ENCODE measurements at places on chromosomes 7 and 10. TPM values are rescaled to one million over a fixed set of nuclear protein-coding genes. Genes with fewer than 3 reads are reported as not detected.

- no peak for DNase-seq
Measured at GRCh38 chr10:63286340-63286739, 153.2 kb downstream of the NRBF2 start.

Gene TCAF2
- total RNA-seq: 18.5 TPM

DNA sequence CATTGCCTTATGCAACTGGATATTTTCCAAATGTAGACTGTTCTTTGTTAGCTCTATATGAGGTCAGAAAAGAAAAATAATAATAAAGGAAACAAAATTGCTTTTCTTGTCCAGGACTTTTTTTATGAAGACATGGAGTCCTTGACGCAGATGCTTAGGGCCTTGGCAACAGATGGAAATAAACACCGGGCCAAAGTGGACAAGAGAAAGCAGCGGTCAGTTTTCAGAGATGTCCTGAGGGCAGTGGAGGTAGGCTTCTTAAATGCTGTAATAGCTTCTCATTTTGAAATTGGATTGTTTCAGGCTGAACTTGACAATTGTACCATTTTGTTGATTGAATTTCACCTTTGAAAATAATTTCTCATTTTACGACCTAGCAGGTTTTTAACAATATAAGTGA, 12.9 kb upstream of the LSMEM1 start:
- no peak for DNase-seq

Gene CUBN
- total RNA-seq: 2.1 TPM

DNA sequence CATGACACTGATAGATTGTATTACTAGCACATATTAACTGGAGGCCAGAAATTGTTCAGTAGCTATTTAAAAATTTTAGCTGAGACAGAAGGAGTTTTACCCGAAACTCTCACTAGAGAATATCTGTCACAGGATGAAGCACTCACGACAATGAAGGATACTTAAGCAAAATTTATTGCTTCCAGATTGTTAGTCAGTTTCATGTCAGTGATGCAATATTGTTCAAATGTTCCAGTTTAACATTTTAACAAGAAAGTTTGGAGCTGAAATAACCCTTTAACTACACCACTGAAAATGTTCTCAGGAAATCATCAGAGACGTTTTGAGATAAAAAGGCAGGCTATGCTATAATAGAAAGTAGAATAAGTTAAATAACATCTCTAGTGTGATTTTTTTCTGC, 15.0 kb upstream of the CADPS2 start:
- no peak for DNase-seq

Measured in glomerular endothelial cell (primary cell).